Stimulated activated CD8-positive, alpha-beta memory T cell treated with anti-CD3 and anti-CD28 coated beads, Interleukin-15, amount 100 ng/mL, for 4 hours (primary cell): ENCODE measurements at places on chromosomes 12 and 14.

DNA sequence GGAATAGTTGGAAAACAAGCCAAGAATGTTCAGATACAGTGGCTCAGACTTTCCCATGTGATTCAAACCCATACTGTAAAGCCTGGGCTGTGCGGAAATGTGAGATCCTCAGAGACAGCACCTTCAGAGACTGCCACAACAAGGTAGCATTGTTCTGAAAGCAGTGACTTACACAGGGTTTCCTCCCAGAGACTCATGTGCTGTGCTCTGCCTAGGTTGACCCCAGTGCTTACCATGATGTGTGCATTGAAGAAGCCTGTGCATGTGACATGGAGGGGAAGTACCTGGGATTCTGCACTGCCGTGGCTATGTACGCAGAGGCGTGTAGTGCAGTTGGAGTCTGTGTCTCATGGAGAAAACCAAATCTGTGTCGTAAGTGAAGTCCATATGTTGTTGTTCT lies 219.4 kb downstream of the LRRK2 start:
- no peak for DNase-seq

- DNase-seq, result no peak
Measured at GRCh38 chr14:68796418-68797101, 3.7 kb upstream of the ZFP36L1 start.

- no peak for DNase-seq
Measured at GRCh38 chr14:73776194-73776537, 62.0 kb upstream of the PNMA1 start.

DNA sequence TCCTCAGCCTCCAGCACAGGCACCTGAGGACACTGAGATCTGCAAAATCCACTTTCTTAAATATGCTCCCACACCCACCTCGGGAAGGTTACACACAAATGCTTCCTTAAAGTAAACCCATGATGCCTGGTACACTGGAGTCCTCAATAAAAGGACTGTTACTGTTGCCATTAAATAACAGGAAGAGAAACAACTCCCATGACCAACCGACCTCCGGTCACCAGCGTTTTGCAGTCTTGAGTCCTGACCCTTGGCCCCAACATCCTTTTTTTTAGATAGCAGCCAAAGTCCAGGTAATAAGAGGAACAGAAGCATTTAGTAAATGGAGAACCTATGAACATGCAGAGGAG lies 42.4 kb downstream of the ITPK1 start:
- no peak for DNase-seq

DNA sequence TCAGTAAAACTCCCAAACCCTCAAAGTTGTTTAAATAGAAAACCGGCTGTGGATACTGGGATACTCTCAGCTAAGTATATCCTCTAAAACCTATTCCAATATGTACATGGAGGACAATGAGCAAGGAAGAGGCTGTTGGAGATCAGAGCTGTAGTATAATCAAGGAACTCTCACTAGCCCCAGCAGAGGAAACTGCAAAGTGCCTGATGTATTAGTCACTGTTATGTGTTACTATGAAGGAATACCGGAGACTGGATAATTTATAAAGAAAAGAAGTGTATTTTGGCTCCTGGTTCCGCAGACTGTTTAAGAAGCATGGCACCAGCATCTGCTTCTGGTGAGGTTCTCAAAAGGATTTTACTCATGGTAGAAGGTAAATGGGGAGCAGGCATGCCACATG lies 65.6 kb upstream of the RPL10L start:
- no peak for DNase-seq

DNA sequence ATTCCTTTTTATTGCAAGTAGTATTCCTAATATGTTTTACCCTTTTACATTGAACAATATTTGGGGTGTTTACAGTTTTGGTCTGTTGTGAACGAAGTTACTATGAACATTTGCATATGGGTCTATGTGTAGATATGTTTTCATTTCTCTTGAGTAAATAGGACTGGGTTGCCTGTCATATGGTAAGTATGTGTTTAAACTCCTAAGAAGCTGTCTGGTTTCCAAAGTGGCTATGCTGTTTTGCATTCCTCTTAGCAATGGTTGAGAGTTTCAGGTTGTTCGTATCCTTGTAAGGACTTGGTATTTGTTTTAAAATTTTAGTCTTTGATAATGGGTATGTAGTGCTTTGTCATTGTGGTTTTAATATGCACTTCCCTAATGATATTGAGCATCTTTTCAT lies 6.3 kb downstream of the METAP2 start:
- DNase-seq, result no peak

DNA sequence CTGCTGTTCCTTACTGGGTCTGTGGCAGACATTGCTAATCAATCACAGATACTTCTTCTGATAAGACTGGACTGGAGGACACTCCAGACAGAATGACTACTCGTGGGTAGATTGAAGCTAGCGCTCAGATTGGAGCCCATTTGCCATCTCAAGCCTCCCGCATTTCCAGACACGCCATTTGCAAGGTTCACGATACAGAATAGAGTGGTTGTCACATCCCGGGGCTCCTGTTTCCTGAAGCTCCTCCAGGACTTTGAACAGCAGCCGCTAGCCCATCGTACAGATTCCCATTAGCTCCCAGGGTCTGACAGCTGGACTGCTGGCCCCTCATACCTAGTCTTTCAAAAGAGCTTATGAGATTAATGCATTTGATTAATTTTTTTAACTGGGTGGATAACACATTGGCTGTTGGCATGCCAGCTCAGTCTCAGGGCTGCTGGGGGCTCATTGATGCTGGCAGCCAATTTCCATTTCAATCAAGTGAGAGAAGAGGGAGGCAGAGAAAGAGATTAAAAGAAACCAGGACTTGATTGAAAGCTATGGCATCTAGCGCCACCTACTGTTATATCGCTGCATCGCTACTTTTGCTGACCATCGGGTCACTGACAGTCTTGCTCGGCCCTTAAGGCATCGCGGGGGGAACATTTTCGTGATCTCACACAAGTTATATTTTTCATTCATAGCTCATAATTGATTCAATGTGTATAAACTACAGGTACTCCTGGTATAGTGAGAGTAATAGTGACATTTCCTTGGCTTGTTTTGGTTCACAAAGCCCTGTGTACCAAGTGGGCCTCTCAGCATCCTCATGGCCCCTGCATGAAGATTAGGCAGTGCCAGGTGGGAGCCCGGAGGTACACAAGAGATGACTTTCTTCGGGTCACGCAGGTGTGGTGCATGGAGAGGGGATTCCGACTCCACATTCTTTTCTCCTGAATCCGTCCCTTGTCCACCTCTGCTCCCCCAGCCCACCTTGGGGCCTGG lies 78.6 kb downstream of the CCDC60 start:
- no peak for DNase-seq

- DNase-seq, result no peak
Measured at GRCh38 chr12:21718403-21718802, 56.1 kb downstream of the KCNJ8 start.

- no peak for DNase-seq
Measured at GRCh38 chr12:10397296-10397695, 7.5 kb upstream of the KLRK1 start.

DNA sequence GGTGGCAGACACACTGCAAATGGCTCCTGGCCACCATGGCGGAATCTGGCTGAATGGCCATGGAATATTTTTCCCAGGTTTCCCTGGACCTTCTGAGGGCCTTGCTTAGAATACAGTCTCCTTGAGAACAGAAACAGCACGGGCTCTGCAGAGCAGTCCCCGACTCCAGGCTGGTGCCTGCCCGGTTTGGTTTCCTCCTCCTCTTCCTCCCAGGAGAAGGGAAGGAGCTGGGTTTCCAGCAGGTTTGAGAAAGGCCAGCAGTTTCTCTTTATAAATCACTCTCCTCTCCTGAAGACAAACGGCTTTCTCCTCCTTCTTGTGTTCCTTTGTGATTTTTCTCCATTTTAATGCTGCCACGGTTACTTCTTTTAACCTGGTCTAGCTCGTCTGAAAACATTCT lies 106.8 kb upstream of the RFLNA start:
- DNase-seq, result no peak
